ENCODE measurements at places on chromosomes 3 and 15. TPM values are rescaled to one million over a fixed set of nuclear protein-coding genes. Genes with fewer than 3 reads are reported as not detected.

DNA sequence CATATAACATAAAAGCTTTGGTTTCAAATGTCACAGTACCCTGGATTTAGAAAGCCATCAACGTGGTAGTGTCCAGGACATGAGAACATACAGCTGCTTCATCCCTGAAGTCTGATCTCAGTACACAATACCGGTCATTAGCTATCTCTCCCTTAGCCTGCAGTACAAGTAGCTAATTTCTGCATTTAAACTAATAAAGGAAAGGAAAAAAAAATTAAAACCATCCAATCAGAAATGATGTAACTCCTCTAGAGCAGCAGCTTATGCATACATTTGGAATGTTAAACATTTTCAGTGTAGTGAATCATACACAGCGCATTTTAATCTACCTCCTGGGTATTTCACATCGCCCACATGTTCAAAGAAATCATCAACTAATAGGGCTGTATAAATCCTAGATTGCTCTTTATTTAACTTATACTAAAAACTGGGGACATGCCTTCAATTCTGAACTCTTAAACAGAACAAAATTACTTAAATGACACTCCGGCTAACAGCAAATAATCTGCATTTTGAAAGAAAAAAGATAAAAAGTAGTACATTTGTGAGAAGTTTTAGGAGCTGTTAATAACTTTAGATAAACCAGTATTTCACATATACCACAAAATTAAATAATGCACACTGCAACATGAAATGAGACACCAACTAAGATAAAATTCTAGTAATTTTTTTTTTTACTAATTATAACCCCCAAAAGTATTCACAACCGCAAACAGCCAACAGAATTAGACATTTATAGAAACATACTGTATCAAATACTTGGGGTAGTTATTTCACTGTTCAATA is 3.7 kb downstream of the IGF2BP2 start:
- DNase-seq, result no peak

DNA sequence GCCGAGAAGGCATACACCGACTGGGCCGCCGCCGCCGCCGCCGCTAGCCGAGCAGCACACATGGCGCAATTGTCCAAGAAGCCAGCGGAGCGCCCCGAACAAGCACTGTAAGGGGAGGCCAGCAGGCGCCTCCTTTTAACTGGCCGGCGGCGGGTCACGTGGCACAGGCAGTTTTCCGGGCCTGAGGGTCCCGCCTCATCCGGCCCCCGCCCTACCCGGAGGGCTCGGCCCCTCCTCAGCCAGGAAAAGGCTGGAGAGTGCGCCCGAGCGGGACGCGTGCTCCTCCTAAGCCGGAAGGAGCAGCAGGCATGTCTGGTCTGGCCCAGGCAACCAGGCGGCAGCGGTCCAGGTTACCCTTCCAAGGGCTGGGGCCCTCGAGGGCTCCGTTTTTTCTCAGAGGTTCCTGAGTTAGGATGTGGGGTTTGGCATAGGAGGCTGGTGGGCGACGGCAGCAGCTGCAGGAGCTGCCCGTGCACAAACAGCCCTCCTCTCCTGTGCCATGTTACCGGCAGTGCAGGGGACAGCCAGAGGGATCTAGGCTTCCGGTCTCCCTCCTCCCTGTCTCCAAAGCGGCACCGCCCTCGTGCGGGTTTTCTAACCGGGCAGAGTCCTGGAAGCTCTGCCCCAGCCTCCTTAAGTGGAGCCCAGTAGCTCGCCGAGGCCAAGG is at the start of gene GPX1:
Gene GPX1 (minus strand): TSS at position 137 of the 667 bp plus-strand sequence. CDS start 75 bp downstream, at position 62.
- peak; percentile 95 for DNase-seq

- DNase-seq, result no peak
Measured at GRCh38 chr15:75718328-75718727, 5.7 kb upstream of the CSPG4 start.

- no peak for DNase-seq
Measured at GRCh38 chr3:186530415-186530814, 13.8 kb downstream of the CRYGS start.

GRCh38 chr3:113555138-113555537 is 22.8 kb downstream of the SIDT1 start:
- DNase-seq, result no peak

The NR2E3 gene
- not detected for total RNA-seq

The DLEC1 gene
- not detected for total RNA-seq

The CPLX3 gene
- not detected for total RNA-seq

The IDH3A gene
- total RNA-seq, result 64.6 TPM

DNA sequence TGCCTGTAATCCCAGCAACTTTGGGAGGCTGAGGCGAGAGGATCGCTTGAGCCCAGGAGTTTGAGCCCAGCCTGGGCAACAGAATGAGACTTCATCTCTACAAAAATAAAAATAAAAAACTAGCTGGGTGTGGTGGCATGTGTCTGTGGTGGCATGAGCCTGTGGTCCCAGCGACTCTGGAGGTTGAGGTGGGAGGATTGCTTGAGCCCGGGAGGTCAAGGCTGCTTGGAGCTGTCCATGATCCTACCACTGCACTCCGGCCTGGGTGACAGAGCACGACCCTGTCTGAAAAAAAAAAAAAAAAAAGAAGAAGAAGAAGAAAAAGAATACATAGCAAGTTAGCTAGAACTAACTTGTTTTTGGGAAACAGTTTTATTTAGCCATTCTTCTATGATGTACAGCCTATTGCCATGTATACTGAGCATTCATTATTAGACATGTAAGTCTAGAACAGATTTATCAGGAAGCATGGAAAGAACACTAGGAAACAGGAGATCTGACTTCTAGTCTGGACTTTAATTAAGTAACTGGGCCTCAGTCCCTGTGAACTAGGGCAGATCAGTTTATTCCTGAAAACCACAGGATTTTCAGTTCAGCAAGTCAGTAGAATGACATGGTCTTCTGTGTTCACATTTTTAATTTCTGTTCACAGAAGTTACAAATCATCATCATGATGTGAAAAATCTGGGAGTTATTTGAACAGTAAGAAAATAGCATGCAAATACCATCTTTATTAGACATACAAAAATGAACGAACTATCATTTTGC is 65.5 kb downstream of the KAT2B start:
- DNase-seq, result no peak

DNA sequence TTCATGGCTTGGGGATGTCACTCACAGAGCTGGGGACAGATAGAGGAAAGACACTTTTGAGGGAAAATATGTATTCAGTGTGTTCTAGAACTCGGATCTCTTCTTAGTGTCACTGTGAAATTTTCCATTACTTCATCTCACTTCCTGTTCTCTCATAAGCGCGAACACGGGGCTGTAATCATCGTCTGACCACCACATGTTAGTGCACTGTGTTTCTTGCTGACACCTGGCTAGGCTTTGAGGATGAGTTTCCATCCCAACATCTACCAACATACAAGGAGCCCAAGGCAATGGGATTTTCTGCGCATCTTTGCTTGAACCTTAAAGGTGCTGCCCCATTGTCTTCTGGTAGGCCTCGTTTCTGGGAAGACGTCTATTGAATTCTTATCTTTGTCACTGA is 84.0 kb downstream of the LIPC start:
- DNase-seq, result no peak

The TTLL13 gene
- not detected for total RNA-seq

- no peak for DNase-seq
Measured at GRCh38 chr15:77991029-77991406, 86.5 kb downstream of the TBC1D2B start.

DNA sequence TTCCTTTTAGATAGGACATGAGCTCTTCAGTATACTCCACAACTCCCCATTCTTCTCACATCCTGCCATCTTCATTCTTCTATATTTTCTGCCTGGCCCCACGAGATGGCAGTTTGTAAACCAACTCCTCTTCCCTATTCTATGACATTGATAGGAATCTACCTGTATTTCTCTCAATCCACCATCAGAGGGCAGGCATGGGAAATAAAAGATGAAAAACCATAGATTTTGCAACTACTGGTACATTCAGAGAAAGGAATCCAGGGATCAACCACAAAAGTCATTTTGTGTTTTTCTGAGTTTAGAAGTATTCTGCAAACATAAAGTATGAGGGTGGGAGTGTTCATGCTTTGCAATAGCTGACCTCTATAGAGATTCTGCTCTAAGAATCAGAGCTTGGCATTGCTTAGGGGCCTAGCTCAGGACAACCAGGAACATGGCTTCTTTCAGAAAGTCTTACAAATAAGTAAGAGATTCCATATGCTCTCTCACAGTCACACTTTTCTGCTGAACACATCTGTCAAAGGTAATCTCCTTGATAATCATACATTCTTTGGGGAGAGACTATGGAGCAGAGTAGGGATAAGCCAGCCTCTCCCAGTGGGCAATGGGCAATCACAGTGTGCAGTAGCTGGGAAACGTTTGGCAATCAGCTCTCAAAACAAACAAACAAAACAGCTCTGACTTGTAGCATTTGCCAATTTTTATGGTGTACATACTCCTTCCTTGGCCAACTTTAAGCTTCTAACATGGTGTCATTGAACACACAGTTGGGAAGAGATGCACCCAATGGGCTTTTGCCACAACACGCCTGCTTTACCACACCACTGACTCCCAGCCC is 43.1 kb upstream of the SLC25A36 start:
- peak; percentile 52 for DNase-seq

GRCh38 chr15:53247041-53247708 is 457.0 kb upstream of the ONECUT1 start:
- DNase-seq, result no peak

The SPSB4 gene
- 0.05 TPM for total RNA-seq
